ENCODE measurements at places on chromosomes 1 and 21.

DNA sequence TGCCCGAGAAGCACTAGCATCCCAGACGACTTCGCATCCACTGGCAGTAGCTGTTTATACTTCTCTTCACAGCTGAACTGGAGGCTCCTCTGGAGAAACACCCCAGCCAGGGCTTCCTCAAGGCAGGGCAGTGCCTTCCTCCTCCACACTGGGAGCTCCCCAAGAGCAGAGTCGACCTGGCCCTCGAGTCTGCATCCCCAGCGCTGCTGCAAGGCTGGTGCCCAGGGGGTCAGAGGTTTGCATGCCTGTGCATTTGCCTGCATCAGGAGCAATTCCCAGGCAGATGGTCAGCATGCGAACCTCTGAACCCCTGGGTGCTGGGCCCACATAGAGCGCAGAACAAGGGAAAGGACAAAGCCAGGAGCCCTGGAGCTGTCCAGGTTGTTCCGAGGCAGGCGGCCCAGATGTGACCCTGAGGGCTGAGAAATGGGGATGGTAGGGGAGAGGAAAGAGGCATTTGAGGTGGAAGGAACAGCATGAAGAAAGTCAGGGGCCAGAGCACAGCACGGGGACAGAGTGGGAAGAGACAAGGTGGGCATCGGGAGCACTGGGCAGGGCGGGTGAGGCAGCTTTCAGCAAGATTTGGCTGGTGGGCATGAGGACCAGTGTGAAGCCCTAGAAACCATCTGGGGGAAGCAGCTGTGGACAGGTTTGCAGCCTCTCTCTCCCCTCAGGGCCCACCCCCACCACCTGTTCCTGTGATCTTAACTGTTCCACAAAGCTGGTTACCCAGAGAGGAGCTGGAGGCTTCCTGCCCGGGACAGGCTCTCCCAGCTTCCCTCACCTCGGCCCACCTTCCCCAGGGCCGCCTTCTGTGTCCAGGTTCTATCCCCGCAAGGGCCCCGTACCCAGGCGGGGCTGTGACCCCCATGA is 6.4 kb upstream of the S100A8 start:
- no peak for DNase-seq

DNA sequence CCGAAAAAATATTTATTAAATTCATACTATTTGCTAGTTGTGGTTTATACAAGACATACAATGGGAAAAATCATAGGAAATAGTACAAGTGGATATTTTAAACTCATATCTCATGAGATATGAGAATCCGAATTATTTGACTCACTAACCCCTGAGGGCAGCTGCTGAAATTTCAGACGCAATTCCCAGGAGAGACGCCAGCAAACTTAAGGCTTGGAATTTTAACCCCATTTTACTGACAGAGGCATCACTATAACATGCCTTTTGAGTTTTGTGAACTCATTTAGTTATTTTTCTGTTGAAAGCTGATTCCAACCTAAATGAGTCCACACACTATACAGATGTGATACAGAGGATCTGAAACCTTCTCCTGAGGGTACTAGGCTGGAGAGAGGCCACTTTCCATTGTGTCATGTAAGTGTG is 5.9 kb upstream of the MROH9 start:
- peak; percentile 34 for DNase-seq

GRCh38 chr1:2205191-2205952 is 10.8 kb upstream of the FAAP20 start:
- peak; percentile 89 for DNase-seq

GRCh38 chr1:201240171-201240570 is 43.1 kb upstream of the PKP1 start:
- no peak for DNase-seq

DNA sequence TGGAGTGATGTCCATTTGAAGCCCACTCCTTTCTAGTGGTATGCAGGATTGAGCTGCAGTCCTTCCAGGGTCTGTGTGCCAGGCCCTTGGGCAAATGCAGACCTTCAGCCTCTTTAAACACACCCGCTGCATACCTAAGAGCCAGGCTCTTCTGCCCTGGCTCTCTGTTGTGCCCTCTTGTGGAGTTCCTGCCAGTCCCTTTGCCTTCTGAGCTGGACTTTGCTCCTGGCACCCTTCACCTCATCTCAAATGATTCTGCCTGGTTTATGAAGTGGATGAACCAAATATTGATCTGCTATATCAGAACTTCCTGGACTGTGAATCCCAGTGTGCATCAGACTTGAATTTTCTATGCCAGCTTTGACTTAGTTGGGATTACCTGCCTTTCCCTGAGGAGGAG is 158.8 kb downstream of the URB2 start:
- no peak for DNase-seq

- no peak for DNase-seq
Measured at GRCh38 chr1:6815726-6816125, 30.5 kb downstream of the CAMTA1 start.

DNA sequence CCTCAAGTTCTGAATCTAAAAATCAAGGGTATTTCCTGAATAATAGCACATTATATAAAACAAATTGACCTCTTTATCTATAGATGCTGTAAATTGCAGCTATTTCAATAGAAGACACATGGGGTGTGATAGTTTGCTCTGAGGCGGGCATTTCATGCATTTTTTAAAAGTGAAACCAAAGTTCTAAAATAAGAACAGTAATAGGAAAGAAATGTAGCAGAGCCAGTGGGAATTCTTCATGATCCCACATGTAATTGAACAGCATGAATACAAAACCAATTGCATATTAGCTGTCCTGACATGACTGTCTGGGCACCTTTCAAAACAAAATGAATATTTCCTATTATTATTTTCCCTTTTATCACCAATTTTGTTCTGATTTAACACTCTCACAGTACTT is 85.0 kb downstream of the RGS21 start:
- DNase-seq = no peak

DNA sequence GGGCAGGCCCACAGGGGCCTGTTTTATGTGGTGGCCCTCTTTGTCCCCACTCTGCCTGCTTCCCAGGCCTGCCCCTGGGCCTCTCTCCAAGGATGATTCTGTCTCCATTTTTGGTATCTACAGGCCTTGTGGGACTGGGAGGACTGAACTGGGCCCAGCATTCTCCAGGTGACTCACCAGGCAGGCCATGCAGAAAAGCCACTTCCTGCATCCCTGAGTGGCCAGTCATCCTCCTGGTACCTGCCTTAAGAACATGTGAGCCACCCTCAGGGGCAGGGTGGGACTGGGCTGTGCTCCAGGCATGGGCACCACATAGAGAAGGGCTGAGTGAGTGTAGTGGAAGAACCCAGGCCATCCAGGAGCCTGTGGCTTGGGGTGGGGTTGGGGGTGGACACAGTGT is 20.0 kb upstream of the BCAR3 start:
- peak; percentile 87 for DNase-seq

Data from amniotic stem cell (primary cell).